NCI-H2171 (cell line): ENCODE measurements at places on chromosomes 2 and 18.

DNA sequence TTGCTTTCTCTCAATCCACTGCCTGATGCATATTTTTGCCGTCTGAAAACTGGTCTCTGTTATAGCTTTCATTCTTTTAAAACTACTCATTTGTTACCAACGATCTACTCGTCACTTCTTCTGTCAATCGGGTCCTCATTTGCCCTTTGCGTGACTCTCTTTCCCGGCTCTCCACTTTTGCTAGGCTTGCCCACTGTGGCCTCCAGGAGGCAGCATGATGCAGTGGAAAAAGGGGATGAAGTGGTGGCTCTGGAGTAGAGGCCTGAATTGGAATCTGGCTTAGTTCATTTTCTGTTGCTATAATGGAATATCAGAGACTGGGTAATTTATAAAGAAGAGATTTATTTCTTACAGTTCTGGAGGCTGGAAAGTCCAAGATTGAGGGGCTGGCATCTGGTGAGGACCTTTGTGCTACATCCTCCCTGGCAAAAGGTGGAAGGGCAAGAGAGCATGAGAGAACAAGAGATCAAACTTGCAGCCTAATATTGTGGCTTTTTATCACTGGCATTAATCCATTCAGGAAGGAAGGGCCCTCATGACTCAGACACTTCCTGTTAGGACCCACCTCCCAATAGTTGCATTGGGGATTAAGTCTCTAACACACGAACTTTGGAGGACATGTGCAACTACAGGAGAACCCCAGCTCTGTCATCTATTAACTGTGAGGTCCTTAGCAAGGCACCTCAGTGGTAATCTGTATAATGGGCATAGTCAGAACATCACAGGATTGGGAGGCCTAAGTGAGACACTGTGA is 15.4 kb downstream of the GDF7 start:
- DNase-seq = no peak

DNA sequence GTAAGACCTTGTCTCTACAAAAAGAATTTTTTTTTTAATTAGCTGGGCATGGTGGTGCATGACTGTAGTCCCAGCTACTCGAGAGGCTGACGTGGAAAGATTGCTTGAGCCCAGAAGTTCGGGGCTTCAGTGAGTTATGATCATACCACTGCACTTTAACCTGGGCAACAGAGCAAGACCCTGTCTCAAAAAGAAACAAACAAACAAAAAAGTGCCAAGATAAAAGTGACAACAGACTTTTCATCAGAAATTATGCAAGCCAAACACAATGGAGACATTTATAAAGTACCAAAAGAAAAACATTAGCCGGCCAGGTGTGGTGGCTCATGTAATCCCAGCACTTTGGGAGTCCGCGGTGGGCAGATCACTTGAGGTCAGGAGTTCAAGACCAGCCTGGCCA is 26.7 kb downstream of the HADHA start:
- DNase-seq = no peak

- no peak for DNase-seq
Observed at GRCh38 chr18:76764291-76764901, 58.0 kb upstream of the ZNF236 start.

DNA sequence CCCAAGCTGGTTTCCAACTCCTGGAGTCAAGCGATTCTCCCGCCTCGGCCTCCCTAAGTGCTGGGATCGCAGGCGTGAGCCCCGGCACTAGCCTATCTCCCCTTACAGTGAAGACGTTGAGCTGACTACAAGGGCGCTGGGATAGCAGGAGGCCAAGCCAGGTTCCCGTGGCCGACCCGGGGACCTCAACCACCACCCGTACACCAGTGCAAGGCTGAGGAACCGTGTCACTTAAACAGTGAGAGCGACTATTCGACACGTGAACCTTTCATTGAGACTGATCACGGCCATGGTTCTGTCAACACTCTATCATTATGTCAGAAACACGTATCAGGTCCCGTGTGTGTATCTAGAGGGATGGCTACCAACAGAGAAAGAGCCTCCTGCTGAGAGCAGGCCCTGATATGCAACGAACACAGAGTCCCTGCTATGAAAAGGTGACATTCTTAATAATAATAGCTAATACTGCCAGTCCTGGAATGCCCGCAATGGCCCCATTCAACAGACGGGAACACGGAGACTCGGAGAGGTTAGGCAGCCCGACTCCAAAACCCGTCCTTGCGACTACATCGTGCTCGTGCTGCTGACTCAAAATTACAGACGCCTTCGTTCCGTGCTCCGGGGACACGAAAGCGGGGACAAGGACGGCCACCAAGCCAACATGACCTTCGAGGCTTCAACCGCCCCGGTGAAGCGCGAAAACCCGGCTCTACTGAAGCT is 833 bp downstream of the AFG3L2 start:
- no peak for DNase-seq

DNA sequence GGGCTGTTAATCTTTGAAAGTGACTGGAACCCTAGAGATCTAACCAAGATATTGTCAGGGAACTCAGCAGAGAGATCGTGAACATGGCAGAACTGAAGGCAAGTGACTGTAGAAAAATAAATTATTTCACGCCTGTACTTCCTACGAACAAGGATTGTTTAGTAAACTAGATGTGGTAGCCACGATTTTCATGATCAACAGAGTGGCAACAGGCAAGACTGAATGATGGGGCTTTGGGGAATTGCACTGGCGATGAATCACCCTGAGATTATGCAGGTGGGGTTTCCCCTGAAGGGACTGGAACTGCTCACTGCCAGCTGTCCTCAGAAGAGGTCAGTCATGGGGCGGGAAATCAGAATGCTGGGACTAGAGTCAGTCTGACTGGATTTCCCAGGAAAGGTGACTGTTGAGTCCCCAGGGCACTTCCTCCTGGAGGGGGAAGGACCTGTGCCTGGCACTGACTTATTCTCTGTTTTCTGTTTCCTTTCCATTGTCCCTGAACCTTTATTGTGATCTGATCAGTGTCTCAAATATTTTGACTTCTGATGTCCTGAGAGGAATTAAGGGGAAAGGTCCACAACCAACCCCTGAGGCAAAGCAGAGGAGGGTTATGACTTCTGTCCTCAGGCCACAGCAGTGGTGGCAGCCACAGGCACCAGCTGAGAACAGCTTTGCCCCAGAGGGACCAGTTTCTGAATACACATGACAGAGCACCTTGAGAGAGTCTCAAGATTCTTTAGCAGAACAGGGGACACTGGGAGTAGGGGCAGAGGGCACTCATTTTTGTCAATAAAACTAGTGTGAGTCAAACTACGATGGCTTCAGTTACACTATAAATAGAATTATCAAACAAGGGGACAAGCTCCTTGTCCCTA is 70.0 kb downstream of the NAB1 start:
- DNase-seq = no peak

- no peak for DNase-seq
Observed at GRCh38 chr2:32237996-32238395, 26.7 kb downstream of the NLRC4 start.

DNA sequence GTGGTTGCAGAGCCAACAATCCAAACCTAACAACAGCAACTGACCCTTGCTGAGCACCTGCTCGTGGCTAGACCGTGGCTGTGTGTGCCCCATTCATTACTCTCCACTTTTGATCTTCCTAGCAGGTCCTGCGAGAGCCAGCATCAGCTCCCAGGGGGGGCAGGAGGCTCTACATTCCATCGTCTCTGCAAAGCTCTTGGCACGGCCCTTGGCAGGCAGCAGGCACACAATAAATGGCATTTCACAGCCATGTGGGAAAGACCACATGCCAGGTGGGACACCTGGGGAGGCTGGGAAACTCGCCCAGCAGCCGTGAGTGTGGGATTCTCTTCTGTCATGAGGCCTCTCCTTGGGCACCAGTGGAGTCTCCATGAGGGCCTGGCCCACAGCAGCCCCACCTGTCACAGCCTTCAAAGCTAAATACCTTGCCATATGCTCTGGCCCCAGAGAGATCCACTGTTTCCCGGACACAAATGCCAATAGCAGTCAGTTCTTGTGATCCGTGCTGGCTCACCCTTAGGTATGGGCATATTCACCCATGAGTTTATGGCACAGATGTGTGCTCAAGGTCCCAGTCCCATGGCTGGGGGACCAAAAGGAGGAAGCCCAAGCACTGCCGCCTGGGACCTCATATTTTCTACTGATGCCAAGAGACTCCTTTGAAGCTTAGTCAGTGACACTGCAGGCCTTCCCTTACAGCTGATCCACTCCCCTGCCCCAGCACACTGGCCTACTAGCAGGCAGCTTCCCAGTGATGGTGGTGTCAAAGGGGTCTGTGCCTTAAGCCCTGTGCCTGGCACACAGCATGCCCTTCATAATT is 6.8 kb upstream of the TEX51 start:
- DNase-seq = peak; percentile 81

DNA sequence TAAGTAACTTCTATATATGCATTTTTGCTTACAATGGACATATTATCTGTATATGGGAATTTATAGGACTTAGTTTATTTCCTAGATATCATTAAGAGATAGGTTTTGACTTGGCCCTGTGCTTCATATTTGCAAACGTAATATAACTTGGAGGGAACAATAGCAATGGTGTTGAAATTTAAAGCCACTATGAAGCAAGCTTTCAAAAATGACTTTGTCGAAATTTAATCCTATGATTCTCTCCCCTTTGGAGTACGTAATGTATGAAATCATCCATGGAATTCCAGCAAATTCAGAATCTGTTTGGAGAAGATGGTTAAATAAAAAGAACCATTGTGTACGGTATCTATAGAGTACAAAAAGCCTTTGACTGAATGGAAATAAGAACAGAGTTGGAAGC is 486.3 kb downstream of the ARHGAP15 start:
- no peak for DNase-seq
